Astrocyte (in vitro differentiated cells and primary cell): ENCODE measurements at places on chromosomes 1 and 21. TPM values are rescaled to one million over a fixed set of nuclear protein-coding genes. Genes with fewer than 3 reads are reported as not detected.
A peak's percentile ranks its signal among the peaks of the same experiment; 100 is the strongest.

Gene CYP4X1
- total RNA-seq: 0.24 TPM in 1 of 2 replicates, not detected in the other

DNA sequence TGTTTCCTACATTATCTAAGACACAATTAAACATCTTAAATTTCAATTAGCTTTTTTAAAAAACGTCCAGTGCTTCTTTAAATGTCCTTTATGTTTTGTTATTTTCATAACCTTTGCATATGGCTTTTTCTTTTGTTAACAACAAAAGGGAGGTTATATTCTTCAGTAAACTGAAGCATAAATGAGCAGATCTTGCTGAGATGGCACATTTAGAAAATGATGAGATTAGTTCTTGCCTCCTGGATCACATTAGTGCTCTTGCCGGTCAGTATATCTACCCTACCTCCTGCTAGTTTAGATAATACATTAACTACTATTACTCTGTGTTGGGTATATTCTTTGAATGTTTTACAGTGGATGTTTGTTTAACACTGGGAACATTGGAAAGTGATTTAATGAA lies 126.1 kb downstream of the DISP1 start:
- no peaks in the 10 kb centered on the region for H3K27me3 ChIP-seq
- no peaks in the 10 kb centered on the region for H3K4me1 ChIP-seq
- no peak for DNase-seq
- no peak overlapping the region for H3K4me3 ChIP-seq

DNA sequence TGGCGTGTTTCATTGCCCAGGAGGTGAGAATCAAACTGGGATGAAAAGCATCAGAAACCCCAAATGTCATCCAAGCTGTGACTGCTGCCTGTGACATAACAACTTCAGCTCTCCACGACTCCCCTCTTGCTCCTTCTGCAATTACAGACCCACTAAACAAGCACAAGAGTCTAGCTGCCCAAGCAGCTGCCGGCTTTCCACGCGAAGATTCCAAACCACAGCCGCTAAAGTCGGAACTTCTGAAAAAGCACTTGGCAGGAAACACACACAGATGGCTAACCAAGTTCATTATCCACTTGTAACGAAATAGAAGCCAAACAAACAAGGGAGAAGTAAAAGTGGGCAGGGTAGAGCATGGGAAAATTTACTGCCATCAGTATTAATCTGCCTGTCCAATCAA lies 198.1 kb downstream of the SLC35F3 start:
- DNase-seq: peak; percentile 71
- no peak overlapping the region for H3K4me3 ChIP-seq
- H3K4me1 ChIP-seq: no peaks in the 10 kb centered on the region
- no peak overlapping the region for H3K27ac ChIP-seq

- DNase-seq: no peak
- no peaks in the 10 kb centered on the region for H3K27me3 ChIP-seq
- H3K4me1 ChIP-seq: no peaks in the 10 kb centered on the region
- no peak overlapping the region for H3K4me3 ChIP-seq
- H3K36me3 ChIP-seq: no peaks in the 10 kb centered on the region
These were observed 33.5 kb upstream of the ACTRT2 start for GRCh38 chr1:2987773-2988172.

GRCh38 chr1:107842241-107842640 lies 122.7 kb downstream of the VAV3 start:
- no peak for DNase-seq
- H3K4me3 ChIP-seq: no peak overlapping the region
- H3K27ac ChIP-seq: no peak overlapping the region

GRCh38 chr1:17412093-17412870 lies 27.2 kb downstream of the RCC2 start:
- peaks cover 65% of the 10 kb centered on the region for H3K36me3 ChIP-seq
- DNase-seq: no peak
- no peaks in the 10 kb centered on the region for H3K4me1 ChIP-seq

- no peak for DNase-seq
- H3K36me3 ChIP-seq: peaks cover 7% of the 10 kb centered on the region
- H3K4me1 ChIP-seq: peaks cover 37% of the 10 kb centered on the region
- H3K4me3 ChIP-seq: no peak overlapping the region
- H3K27ac ChIP-seq: no peak overlapping the region
These were observed 35.5 kb downstream of the SDCCAG8 start for GRCh38 chr1:243291292-243291691.

Gene PCP4
- 0.68 TPM in 1 of 2 replicates, not detected in the other for total RNA-seq

DNA sequence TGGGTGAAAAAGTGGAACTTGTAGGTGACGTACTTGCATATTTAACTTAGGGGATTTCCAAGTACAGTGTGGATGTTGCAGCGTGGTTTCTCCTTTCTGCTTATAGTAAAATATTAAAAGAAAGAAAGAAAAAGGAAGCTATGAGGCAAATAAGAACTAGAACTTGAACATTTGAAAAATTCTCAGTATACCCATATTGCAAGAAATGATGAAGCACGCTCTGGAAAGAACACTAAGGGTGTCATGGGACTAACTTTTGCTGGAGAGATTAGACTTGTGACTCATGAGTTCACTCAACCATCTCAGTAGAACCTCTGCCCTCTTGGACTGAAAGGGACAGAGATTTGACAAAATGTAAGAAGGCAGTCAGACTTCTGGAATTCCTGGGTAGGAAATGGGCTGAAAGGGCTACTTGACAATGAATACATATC lies 704.5 kb upstream of the ADGRL4 start:
- no peak overlapping the region for H3K27ac ChIP-seq
- H3K27me3 ChIP-seq: no peaks in the 10 kb centered on the region
- peak; percentile 79 for DNase-seq
- H3K4me1 ChIP-seq: no peaks in the 10 kb centered on the region
- no peak overlapping the region for H3K4me3 ChIP-seq

DNA sequence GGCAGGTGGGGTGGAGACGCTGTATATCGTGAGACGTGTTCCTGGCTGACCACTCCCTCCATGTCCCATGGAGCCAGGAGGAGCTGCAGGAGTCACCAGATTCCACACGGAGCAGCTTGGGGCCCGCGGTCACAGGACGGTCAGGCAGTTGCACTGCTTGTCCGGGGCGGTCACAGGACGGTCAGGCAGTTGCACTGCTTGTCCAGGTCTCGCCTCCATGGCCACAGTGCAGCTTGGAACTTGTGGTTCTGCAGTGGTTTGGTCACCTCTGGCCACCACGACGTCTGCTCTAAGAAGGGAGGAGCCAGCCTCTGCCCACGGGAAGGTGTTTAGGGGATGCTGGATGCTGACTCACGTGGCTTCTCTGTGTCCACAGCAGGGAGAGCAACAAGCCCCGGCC lies 33.0 kb downstream of the SLX9 start:
- no peak overlapping the region for H3K27ac ChIP-seq
- DNase-seq: peak; percentile 31
- no peak overlapping the region for H3K4me3 ChIP-seq
- no peaks in the 10 kb centered on the region for H3K36me3 ChIP-seq
- H3K27me3 ChIP-seq: no peaks in the 10 kb centered on the region
- H3K4me1 ChIP-seq: peaks cover 23% of the 10 kb centered on the region

- H3K27ac ChIP-seq: no peak overlapping the region
- DNase-seq: no peak
- H3K4me1 ChIP-seq: no peaks in the 10 kb centered on the region
- H3K36me3 ChIP-seq: no peaks in the 10 kb centered on the region
- H3K27me3 ChIP-seq: no peaks in the 10 kb centered on the region
- H3K4me3 ChIP-seq: no peak overlapping the region
These were observed 231.7 kb upstream of the AJAP1 start for GRCh38 chr1:4422504-4423289.

DNA sequence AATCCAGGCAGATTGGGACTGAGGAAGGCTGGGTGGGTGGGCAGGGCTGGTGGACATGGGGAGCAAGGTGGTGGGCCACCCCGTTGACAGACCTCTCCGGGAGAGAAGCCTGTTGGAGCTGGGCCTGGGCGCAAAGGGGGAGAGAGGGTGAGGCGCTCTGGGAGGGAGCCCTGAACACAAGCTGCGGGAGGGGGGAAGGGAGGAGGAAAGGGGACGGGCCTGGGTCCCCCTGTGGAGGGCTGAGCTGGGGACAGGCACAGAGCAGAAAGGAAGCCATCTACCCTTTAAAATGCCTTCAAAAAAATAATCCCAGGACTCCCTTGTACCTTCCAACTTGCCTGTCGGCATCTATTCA lies 161.8 kb downstream of the PSMG1 start:
- H3K27ac ChIP-seq: no peak overlapping the region
- no peaks in the 10 kb centered on the region for H3K27me3 ChIP-seq
- H3K4me1 ChIP-seq: peaks cover 22% of the 10 kb centered on the region
- DNase-seq: no peak

GRCh38 chr1:91818713-91818975 lies 67.3 kb downstream of the TGFBR3 start:
- no peak for DNase-seq
- H3K27ac ChIP-seq: no peak overlapping the region
- no peaks in the 10 kb centered on the region for H3K36me3 ChIP-seq
- no peak overlapping the region for H3K4me3 ChIP-seq
- no peaks in the 10 kb centered on the region for H3K4me1 ChIP-seq
- no peaks in the 10 kb centered on the region for H3K27me3 ChIP-seq

DNA sequence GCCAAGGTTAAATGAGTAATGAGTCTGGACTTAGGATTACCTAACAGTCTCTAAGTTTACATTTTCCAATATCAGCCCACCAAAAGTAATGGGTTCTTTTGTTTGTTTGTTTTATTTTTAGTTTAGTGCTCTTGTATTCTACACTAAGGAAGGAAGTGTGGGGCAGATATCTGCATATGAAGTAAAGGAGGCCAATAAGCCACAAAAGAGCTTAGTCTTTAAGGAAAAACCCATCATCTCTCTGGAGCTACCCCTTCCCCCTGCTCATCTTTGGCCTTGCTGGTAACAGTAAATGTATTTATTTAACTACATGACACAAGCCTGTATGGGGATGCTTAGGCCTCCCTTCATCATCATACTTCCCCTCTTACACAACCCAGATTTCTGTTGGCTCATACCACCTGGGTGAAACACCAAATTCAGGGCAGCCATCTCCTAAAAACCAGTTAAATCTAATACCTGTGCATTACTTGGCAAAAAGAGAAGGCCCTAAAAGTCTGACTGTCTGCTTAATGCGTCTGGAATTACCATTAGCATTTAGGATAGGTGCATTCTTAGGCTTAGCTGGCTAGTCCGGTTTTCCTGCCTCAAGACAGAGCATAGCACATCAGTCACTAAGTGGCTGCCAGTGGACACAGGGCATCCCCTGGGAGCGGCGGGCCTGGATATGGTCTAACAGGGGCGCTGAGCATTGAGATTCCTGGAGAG lies 96.8 kb upstream of the ADGRL2 start:
- H3K27ac ChIP-seq: peak overlapping the region; percentile 98
- no peaks in the 10 kb centered on the region for H3K36me3 ChIP-seq
- peaks cover 45% of the 10 kb centered on the region for H3K4me1 ChIP-seq
- no peaks in the 10 kb centered on the region for H3K27me3 ChIP-seq
- H3K4me3 ChIP-seq: no peak overlapping the region
- DNase-seq: peak; percentile 40

Gene DDX20
- 13.1 and 15.4 TPM in 2 replicates for total RNA-seq

DNA sequence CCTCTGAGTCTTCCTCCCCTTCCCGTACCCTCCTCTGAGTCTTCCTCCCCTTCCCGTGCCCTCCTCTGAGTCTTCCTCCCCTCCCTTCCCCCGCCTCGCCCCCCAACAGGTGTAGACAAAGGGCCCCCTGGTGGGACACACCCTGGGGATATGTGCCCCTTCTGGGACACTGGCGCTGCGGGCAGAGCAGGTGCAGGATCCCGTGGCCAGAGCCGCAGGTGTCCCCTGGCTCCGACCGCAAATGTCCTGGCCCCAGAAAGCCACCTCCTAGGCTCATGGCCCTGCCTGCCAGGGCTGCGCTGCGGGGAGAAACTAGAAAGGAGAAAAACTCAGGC lies 51.5 kb upstream of the ARHGEF16 start:
- H3K27me3 ChIP-seq: no peaks in the 10 kb centered on the region
- H3K27ac ChIP-seq: no peak overlapping the region
- H3K36me3 ChIP-seq: no peaks in the 10 kb centered on the region
- no peak for DNase-seq
- peaks cover 8% of the 10 kb centered on the region for H3K4me1 ChIP-seq

GRCh38 chr1:154620751-154621150 lies 12.8 kb upstream of the ADAR start:
- DNase-seq: no peak
- H3K27me3 ChIP-seq: no peaks in the 10 kb centered on the region
- peaks cover 22% of the 10 kb centered on the region for H3K4me1 ChIP-seq
- no peak overlapping the region for H3K4me3 ChIP-seq

Gene DCDC2B
- total RNA-seq: not detected in 2 replicates

DNA sequence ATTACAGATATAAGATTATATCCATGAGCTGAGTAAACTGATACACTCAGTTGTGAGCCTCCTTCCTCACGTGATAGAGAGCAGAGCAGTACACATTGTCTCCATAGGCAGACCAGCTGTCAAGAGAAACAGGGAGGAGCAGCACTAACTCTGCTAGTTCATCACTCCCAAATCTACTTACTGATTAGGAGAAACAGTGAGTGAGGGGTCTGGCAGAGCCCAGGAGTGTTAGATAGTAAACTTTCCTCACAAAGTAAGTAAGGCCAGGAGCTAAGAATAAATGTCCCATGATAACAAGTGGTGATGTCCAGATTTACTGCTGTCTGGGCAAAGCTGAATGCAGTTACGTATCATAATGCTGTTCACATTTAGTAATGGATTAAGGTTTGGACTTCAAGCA lies 168.6 kb upstream of the KCNK2 start:
- DNase-seq: no peak
- H3K27ac ChIP-seq: no peak overlapping the region
- no peaks in the 10 kb centered on the region for H3K27me3 ChIP-seq
- no peaks in the 10 kb centered on the region for H3K4me1 ChIP-seq
- no peak overlapping the region for H3K4me3 ChIP-seq
- H3K36me3 ChIP-seq: no peaks in the 10 kb centered on the region
